Occipital lobe (tissue), 3 donors: ENCODE measurements at places on chromosomes 16 and 17. TPM values are rescaled to one million over a fixed set of nuclear protein-coding genes. Genes with fewer than 3 reads are reported as not detected.

KRTAP2-2 gene
- not detected for total RNA-seq

B4GALNT2 gene
- total RNA-seq: not detected

FBXO39 gene
- total RNA-seq: not detected

MMP28 gene
- total RNA-seq: 8.9 TPM

ST6GALNAC1 gene
- total RNA-seq: 1.7 TPM

SLC22A31 gene
- not detected for total RNA-seq

CTRB1 gene
- total RNA-seq: not detected

TEKT1 gene
- 1.2 TPM for total RNA-seq

C16orf96 gene
- total RNA-seq: not detected

CDH11 gene
- total RNA-seq: 258 TPM

FOXN1 gene
- total RNA-seq: not detected

AHSP gene
- total RNA-seq: 8.1 TPM

TCF25 gene
- total RNA-seq: 136 TPM

GUCY2D gene
- total RNA-seq: 0.16 TPM

TNP2 gene
- not detected for total RNA-seq

TEKT5 gene
- 1.2 TPM for total RNA-seq

MFSD6L gene
- total RNA-seq: 0.16 TPM

PRAC2 gene
- total RNA-seq: not detected

SEZ6 gene
- 36.2 TPM for total RNA-seq

SLC5A10 gene
- not detected for total RNA-seq

GTF3C1 gene
- total RNA-seq: 66.0 TPM

CTF1 gene
- total RNA-seq: not detected

EVPLL gene
- total RNA-seq: not detected

INCA1 gene
- total RNA-seq: 0.31 TPM

ITGAL gene
- total RNA-seq: 1.1 TPM

ZBTB4 gene
- total RNA-seq: 17.6 TPM

CLEC10A gene
- total RNA-seq: not detected

BCL6B gene
- 1.4 TPM for total RNA-seq

DNAI2 gene
- total RNA-seq: not detected

CACNA1G gene
- 20.1 TPM for total RNA-seq

ITGAX gene
- 1.6 TPM for total RNA-seq

GRAP gene
- 3.6 TPM for total RNA-seq

GJD3 gene
- total RNA-seq: 0.31 TPM

BANP gene
- 34.3 TPM for total RNA-seq

HID1 gene
- 13.7 TPM for total RNA-seq

CNGB1 gene
- total RNA-seq: not detected

TBC1D3D gene
- 1.6 TPM for total RNA-seq

DHRS7C gene
- total RNA-seq: not detected

TBC1D3C gene
- total RNA-seq: not detected

CHST5 gene
- total RNA-seq: 0.16 TPM

RBFOX1 gene
- total RNA-seq: 78.0 TPM

ATF7IP2 gene
- 14.8 TPM for total RNA-seq

CCDC200 gene
- not detected for total RNA-seq

ELMO3 gene
- 0.16 TPM for total RNA-seq

MGAT5B gene
- total RNA-seq: 23.7 TPM

SAMD14 gene
- 21.5 TPM for total RNA-seq

UMOD gene
- not detected for total RNA-seq

CLDN7 gene
- total RNA-seq: 0.16 TPM

SSTR5 gene
- total RNA-seq: 0.16 TPM

TNFRSF17 gene
- total RNA-seq: not detected

DPEP1 gene
- 3.9 TPM for total RNA-seq

KRTAP1-1 gene
- not detected for total RNA-seq
